ENCODE measurements at places on chromosomes 2 and 18.

DNA sequence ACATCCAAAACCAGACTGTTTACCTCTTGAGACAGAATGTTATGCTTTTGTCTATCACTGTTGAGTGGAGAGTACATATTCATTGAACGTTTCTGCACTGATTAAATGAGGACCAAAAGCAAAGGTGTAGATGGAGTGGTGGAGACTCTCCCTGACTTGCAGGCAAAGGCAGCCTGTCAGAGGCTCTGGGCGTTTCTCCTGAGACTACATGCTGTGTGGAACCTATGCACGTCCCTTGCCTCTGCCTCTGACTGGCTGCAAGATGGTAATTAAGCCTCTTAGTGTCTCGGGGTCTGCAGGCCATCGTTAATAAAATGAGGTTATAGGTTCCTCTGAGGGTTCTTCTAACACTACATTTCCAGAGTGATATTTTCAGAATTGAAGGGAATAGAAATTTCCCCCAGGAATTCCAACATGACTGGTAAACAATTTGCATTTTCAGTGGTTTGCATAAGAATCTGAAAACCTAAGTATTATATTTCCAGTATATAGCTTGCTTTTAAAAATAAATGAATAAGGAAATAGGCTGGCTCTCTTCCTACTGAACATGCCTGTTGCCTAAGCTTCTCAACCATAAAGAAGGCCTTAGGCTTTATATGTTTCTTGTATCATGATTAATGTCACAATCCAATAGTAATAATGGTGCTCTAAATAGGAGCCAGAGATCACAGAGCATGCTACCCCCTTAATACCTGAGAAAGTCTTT, 107.4 kb downstream of the FTCDNL1 start:
- DNase-seq, result no peak

DNA sequence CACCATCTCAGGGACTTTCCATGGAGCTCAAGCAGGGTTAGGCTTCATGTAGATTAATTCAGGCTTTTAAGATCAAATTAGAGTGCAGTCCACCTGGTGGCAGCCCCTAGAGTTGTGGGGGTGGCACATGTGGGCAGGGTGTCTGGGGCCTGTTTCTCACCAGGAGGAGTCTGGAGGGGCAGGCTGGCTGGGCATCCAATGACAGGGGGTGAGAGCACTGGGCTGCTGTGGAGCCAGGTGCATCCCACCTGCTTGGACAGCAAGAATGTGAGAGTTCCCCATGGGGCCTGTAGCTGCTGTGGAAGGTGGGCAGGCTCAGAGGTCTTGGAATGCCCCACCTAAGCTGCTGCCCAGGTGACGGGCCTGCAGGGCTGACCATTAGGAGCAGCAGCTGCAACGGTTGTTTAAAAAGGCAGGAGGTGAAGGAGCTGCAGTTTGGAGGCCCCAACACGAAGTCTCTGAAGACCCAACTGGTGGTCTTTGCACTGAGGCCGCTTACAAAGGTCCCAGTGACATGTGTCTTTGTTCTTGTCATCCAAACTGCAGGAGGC, 686.3 kb upstream of the HS6ST1 start:
- no peak for DNase-seq

- DNase-seq, result no peak
Measured at GRCh38 chr2:221610675-221611074, 38.6 kb upstream of the EPHA4 start.

- no peak for DNase-seq
Measured at GRCh38 chr2:84938194-84938879, 32.6 kb upstream of the KCMF1 start.

GRCh38 chr2:62672601-62673000, 32.9 kb upstream of the EHBP1 start:
- no peak for DNase-seq

DNA sequence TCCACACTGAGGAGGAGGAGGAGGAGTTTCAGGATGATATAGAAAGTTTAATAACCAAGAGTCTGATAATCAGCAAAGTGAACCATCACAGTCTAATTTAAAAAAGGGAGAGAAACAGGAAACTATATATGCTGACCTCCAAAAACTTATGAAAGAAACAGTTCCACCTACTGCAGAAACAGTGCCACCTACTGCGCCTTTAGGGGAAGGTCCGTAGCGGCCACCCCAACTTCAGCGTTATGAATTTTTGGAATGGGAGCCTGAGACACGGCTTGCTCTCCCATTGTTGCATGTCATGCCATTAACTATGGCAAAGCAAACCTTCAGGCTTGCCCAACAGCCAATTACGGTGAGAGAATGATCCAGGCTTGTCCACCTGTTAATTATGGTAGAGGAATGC, 1719.2 kb upstream of the LRRTM1 start:
- no peak for DNase-seq

DNA sequence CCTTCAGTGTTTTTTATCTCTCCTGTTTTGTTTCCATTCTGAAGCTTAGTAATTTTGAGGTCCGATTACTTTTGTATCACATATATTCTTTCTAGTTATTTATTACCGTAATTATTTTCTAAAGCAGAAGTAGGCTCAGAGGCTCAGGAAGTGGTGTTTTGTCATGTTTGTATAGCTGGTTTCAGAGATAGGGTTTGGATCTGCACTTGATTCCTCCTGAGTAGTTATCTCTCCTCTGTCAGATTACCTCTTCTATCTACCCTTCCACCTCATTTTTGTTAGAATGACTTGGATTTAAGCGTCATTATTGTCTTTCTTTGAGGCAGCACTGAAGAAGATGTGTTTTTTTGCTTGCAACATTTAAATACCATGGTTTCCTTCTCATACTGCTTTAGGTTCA, 95.4 kb downstream of the MTA3 start:
- peak; percentile 79 for DNase-seq

- no peak for DNase-seq
Measured at GRCh38 chr2:8977758-8978157, 25.7 kb downstream of the MBOAT2 start.

GRCh38 chr2:69637923-69638322, 5.6 kb downstream of the AAK1 start:
- no peak for DNase-seq

DNA sequence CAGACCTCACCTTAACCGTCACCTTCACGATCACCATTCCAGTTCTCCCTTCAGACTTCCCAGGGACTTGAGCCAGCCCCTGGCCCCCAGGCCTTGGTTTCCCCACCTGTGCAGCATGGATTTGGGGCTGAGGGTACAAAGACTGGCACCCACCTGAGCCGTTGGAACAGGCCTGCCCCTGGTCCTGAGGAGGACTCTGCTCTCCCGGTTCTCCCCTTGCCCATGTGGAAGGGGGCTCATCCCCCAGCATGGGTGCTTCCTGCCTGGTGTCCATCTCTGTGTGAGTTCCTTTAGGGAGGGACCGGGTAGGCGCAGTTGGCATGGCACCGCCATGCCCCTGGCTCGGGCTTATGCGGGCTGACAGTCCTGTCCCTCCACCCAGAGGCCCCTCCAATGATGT, 10.9 kb upstream of the GPR35 start:
- no peak for DNase-seq
